ENCODE measurements at places on chromosomes 3 and 15.

GRCh38 chr3:57545636-57546268 is 1.6 kb upstream of the DNAH12 start:
- no peak for DNase-seq

DNA sequence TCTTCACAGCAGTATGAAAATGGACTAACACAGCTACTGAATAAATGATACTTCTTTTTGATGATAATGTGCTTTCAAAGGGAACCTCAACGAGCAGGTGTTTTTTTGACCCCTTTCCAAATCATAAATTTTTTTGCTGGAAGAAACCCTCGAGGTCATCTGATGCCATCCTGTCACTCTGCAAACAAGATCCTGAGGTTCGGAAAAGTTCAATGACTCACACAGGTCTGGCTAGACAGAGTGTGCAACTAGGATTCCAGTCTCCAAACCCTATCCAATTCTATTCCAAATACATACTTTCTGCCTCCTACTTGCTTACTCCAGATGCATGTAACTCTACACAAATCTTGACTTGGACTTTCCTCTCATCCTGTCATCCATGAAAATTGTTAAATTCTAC is 124.7 kb downstream of the NEDD4 start:
- no peak for DNase-seq

DNA sequence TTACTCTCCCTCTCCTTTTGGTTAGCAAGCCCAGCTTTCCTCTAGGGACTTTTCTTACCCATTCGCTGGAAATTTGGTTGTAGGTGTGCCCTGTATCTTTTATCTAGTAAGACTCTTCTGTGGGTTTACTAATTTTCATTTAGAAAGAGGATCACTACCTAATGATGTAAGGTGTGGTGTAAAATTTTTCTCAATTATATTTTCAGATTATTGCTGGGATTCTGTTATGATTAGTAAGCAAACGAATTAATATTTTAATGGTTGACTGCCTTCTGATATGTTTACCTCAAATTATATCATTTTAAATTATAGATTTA is 28.5 kb downstream of the PLCL2 start:
- no peak for DNase-seq

DNA sequence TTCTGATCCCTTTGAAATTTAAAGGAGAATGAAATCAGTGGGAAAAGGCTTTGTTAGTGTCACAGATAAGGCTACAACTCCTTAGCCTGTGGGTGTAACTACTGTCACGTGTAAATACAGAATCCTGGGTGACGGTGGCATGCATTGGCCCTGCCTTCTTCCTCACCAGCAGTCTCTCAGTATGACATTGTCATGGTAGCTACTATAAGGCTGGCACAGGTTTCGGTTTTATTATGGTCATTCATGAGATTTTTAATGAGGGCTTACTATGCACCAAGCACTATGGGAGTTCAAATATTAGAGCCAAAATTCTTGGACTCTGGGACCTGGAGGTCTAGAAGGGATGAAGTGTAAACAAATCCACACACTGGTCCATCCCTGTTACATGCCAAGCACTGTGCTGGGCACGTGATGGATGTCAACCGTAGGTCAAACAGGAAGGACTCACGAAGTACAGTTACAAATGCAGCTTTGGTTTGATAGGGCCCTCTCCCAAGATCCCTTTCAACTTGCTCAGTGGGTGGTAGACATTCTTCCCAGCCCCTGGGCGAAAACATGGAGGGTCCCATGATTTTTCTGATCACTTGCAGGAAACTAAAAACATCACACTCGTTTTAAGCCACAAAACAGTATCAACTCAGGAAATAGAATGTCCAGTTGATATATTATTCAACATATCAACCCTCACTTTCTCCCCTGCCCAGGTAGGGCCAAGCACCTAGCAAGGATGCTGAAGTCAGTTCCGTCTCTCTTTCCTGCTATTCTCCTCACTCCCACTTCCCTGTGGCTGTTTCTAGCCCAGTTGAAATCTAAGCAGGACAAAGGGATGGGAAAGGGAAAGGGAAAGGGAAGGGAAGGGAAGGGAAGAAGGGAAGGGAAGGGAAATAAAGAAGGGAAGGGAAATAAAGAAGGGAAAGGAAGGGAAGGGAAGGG is 25.3 kb downstream of the BFSP2 start:
- DNase-seq: no peak

- no peak for DNase-seq
Measured at GRCh38 chr3:188283347-188283746, 129.4 kb downstream of the LPP start.

- no peak for DNase-seq
Measured at GRCh38 chr15:84886211-84886983, 1.9 kb downstream of the SLC28A1 start.

GRCh38 chr3:13018043-13018451 is 55.2 kb downstream of the IQSEC1 start:
- DNase-seq: peak; percentile 50

GRCh38 chr15:100334456-100334855 is 7.3 kb downstream of the ADAMTS17 start:
- DNase-seq: no peak

- no peak for DNase-seq
Measured at GRCh38 chr15:83306561-83306960, 22.1 kb upstream of the BNC1 start.

DNA sequence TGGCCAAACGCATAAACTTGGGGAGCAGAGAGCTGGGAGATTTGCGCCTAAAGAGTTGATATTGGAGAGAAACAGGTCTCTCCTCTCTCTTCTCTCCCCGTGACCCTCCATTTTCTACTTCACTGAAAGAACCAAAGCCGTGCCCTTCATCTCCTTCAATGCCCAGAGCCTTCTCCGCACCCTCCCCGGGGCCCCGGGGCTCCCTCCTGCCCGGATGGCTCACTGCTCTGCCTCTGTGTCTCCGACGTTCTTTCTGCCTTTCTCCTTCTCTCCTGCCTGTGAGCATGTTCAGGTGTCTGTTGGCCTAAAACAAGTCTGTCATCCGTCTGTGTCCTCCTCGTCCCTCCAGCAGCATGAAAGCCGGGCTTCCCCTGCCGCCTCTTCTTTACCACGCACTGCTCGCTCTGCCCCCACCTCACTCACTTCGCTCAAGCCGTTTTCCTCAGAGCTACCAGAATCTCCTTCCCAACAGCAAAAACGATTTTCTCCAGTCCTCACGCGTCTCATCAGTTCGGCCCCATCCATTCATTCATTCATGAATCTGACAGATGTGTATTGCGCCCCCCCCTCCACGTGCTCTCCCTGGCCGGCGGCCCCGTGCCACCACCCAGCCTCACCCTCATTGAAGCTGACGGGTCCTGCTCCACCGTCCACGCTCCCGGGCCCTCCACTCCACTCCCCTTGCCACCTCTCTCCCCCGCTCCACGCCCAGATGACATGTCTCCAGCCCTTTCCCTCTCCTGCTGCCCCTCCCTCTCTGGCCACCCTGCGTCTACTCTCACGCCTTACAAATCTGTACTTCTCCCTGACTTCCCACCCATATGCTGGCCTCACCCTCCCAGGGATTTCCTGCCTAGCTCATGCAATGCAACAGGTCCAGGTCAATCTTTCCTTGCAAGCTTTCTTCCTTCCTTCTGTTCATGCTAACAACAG is 10.2 kb downstream of the MUC4 start:
- no peak for DNase-seq

GRCh38 chr3:172559020-172559419 is 35.8 kb upstream of the TNFSF10 start:
- no peak for DNase-seq

DNA sequence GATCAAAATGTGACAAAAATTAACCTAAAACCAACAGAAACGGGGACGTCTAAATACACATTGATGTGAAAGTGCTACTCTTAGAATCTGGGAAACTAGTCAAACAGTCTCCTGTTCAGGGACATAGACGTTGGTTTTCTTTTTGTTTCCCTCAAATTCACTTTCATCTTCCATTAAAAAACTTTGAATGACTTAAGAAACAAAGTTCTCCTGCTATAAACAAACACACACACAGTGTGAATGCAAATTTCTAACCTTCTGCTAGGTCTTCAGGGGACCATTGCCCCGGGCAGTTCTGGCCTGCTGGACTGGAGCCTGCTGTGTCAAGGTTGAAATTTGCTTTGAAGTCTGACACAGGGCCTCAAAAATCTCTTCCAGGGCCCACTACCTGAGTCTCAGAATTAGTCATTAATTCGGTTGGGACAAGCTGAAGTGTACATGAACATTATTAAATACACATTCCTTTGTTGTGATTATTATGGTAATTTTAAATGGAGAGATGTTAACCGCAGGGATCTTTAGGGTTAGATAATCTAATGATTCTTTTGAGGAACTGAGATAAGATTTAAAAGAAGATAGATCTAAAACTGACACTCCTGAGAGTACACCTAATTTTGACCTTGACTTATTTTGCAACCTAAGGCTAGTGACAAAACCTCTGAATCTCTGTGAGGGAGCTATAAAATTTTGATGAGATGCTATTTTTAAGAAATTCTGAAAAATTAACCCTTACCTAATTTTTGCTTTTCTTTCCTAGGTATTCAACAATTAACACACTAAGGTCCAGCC is 1260.4 kb downstream of the ROBO1 start:
- no peak for DNase-seq

DNA sequence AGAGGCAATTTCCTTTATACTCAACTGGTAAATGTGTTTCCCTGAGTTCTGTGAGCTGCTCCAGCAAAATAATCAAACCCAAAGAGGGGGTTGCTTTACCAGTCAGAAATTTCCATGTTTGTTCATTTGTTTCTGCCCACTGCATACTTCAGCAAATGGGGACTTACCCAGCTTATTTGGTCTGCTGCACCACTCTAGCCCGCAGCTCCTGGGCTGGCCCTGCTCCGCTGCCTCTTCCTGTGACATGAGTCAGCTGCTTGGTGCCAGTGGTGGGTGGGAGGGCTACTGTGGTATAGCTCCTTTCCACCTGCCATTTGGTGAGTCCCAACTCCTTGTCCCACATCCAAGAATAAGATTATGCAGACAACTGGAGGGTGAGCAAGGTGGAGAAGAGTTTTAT is 644.2 kb downstream of the MCTP2 start:
- no peak for DNase-seq

DNA sequence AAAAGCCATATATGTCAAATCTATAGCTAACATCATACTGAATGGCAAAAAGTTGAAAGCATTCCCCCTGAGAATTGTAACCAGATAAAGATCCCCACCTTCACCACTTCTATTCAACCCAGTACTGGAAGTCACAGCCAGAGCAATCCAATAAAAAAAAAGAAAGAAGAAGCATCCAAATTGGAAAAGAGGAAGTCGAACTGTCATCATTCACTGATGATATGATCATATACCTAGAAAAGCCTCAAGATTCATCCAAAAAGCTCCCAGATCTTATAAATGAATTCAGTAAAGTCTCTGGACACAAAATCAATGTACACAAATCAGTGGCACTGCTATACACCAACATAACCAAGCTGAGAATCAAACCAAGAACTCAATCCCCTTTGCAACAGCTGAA is 97.4 kb downstream of the CBLB start:
- no peak for DNase-seq

DNA sequence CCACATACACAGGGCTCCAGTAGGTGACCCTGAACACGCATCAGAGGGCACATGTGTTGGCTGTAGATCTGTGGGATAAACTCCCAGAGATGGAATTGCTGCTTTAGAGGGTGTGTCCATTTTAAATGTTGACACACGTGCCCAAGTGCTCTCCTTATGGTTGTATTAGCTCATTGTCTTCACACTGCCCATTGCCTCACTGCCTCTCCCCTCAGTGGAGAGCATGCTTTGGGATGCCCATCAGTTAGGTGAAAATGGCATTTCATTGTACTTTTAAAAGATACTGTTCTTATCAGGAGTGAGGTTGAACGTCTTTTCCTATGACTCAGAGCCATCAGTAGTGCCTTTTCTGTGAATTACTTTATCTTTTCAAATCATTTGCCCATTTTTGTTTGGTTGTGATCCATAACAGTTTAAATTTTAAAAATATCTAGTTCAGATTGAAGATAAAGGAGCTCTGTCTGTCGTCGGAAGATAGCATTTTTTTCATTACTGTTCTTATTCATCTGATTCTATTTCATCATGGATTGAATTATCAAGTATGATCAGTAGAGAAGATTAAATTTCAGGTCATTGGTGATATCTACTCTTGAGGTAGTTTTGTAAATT is 120.7 kb downstream of the CHDH start:
- DNase-seq: no peak

DNA sequence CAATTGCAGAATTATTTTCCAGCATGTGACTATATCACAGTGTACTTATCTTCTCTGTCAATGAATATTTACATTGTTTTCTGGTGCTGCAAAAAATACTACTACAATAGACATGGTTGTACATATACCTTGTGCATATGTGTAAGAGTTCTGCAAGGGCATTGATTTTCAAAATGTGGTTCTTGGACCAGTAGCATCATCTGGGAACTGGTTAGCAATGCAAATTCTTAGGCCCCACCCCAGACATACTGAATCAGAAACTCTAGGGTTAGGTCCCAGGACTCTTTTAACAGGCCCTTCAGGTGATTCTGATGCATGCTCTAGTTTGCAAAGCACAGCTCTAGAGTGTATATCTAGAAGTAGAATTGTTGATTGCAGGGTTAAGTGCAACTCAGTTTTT is 292.3 kb downstream of the ZNF621 start:
- DNase-seq: no peak

- DNase-seq: no peak
Measured at GRCh38 chr15:98935736-98936135, 71.9 kb downstream of the PGPEP1L start.

DNA sequence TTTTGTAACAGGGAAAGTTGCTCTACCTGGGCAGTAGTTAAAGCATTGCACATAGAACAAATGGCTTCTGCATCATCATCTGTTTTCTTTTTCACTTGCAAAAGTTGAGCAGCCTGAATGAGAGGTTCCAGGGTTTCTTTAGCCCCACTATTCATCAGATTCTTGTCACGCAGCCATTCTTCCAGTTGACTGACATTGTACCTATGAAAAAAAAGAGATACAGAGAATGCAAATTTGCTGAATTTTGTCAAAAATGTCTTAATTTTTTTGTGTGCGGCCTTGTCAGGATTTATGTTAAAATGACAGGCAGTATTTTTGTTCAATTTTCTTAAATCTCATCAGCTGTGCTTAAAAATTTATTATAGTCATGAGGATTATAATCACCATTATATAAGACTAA is 21.4 kb upstream of the MYO5C start:
- DNase-seq: no peak

DNA sequence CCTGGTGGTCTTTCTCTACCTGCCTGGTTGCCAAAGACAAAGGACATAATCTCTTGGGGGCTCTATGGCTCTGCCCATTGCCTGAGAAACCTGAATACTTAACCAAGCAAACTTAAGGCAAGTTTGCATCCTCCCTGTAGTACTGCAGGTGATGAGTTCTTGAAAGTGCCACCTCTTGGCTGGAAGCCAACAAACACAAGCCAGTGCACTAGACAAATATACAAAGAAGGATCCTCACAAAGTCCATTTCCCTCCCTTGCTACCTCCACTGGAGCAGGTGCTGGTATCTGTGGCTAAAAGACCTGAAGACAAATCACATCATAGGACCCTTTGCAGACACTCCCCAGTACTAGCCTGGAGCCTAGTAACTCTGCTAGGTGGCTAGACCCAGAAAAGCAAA is 772.3 kb downstream of the SI start:
- no peak for DNase-seq

GRCh38 chr3:61239871-61240270 is 11.4 kb downstream of the FHIT start:
- peak; percentile 62 for DNase-seq
